ENCODE measurements at places on chromosomes 2 and 18. TPM values are rescaled to one million over a fixed set of nuclear protein-coding genes. Genes with fewer than 3 reads are reported as not detected.

DNA sequence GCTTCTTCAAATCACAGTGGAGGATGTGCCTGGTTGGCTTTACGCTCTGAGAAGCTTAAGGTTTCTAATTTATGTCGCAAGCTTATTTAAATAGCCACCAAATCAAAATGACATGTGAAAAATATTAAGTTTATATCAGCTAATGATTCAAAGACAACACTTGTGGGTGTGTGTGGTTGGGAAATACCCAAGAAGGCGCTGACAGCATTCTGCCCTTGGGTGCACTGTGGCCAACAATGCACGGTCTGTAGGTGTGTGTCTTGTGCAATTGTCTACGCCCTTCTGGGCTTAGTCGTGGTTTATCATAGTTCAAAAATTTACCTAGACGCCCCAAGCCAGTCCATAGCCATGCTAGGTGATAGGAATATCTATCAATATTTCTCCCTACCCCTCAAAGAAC lies 60.9 kb downstream of the KCTD1 start:
- no peak for DNase-seq

- DNase-seq: peak; percentile 70
Observed at GRCh38 chr2:60555066-60555782, 1.8 kb upstream of the BCL11A start.

GRCh38 chr2:56449449-56449860 lies 265.7 kb downstream of the CCDC85A start:
- DNase-seq: no peak

- DNase-seq: no peak
Observed at GRCh38 chr2:192500550-192501200, 305.9 kb upstream of the TMEFF2 start.

DNA sequence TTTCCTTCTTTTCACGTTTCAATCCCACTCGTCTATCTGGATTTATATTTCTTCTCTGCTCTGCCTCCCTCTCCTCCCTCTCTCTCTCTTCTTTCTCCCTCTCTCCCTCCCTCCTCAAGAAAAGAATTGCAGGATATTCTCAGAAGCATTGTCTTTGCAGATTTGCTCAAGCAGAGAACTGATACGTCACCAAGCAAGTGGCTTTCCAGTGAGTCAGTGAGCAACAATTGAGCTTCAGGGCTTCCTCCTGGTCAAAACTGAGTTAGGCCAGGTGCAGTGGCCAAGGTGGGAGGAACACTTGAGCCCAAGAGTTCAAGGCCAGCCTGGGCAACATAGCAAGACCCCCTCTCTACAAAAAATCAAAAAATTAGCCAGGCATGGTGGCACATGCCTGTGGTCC lies 151.1 kb downstream of the SMAD2 start:
- no peak for DNase-seq

DNA sequence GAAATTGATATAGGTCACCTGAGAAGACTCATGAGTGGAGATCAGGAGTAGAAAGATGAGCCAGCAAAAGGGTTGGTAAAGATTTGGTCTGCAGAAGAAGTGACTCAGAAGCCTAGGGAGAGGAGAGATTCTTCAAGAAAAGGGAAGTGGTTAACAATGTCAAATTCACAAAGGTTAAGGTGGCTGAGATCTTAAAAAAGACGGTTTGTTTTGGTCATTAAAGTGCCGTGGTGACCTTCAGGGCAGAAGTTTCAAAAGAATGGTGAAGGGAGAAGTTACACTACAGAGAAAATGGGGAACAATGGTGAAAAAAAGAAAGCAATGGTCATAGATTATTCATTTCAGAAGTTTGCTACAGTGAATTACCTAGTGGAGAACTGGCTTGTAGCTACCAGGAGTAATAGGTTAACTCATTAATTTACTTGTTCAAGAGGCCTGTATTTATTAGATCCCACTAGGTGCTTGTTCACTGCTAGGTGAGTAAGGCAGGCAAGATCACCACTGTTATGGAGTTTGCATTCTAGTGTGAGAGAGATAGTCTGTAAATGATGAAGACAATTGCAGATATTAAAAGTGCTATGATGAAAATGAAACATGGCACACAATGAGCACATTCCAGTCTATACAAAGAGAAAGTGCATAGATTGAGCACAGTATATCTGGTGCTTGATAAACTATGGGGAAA lies 43.0 kb downstream of the FBXO48 start:
- DNase-seq: no peak

DNA sequence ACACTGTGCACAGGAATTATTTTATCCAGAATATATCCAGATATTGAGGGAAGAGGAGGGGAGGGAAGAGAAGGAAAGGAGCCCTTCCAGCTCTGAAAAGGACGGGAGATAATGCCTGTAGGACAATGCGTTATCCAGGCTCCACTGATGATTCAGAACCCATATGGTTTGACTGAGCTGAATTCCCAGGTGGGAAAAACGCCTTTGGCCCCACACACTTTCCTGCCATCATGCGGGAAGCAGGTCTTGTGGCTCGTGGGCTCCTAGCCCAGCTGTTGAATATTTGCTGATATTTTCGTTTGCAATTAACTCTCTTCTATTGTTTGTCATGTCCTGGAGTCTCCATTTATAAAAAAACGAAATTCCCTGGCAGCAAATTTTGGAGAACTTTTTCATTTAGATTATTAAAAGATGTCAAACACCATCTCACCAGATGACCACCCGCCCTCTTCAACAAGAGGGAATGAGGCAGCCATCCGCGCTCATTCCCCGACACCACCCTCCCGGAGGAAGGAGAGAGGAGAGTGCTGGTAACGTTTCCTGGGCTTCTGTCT lies 8.9 kb downstream of the COL6A3 start:
- no peak for DNase-seq

Gene DSG3
- total RNA-seq: not detected

Gene POTEC
- not detected for total RNA-seq

Measured in glutamatergic neuron (in vitro differentiated cells).